Nucleus accumbens (tissue), 56 donors: ENCODE measurements at places on chromosomes 6 and 20.

- DNase-seq = no peak
Measured at GRCh38 chr6:42984924-42985475, 630 bp downstream of the PPP2R5D start.

- DNase-seq = no peak
Measured at GRCh38 chr20:23088866-23089265, 2.7 kb upstream of the CD93 start.

DNA sequence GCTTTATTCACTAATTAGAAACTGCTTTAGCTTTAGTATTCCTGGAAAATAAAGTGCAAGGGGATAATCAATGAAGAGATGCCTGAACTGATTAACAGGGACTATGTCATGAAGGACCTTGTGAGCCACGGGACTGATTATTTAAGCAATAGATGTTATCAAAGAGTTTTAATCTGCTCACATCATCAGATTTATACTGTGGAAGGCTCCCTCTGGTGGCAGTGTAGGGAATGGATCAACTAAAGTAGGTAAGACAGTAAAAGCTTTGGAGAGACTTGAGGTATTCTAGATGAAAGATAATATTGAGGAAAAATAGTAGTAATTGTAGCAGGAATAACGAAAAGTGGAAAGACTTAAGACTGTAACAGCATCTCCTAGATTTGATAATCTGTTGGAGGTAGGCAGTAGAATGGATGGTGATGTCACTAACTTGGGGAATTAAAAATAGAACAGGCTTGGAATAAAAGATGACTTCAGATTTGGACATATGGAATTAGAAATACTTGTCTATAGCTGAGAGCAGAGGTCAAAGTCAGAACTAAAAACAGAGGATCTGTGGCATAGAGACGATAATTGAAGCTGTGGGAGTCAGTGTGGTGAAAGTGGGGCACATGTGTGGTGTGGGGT lies 80.3 kb upstream of the HTR1E start:
- no peak for DNase-seq

DNA sequence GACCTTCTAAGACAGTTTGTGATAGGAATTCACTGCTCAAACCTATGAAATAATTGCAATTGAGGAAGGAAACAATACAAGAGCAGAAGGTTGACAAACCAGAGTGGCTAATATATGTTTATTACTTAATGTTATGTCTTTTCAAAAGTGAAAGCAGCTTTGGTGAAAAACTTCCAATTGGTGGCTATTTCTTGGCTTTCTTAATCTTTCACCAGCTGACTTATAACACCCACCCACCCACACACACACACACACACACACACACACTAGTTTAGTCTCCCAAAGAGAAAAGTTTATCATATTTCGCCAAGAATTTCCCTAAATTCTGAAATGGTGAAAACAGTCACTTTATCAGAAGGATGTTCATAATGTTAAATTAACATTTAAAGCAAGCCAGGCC lies 583.5 kb downstream of the EYS start:
- no peak for DNase-seq

DNA sequence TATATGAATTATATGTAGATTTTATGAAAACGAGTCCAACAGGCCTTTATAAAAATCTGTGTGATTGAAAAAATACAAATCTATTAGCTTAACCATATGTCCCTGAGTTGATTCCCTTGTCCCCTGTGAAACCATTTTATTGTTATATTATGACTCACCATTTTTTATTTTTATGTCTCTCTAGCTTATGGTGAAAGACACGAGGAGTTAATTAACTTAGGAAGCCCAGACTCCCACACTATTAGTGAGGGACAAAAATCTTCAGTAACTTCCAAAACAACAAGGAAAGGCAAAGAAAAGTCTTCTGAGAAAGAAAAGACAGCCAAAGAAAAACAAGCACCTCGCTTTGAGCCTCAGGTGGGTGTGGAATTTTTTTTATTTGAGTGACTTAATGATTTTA lies 183.1 kb downstream of the ADGB start:
- no peak for DNase-seq

DNA sequence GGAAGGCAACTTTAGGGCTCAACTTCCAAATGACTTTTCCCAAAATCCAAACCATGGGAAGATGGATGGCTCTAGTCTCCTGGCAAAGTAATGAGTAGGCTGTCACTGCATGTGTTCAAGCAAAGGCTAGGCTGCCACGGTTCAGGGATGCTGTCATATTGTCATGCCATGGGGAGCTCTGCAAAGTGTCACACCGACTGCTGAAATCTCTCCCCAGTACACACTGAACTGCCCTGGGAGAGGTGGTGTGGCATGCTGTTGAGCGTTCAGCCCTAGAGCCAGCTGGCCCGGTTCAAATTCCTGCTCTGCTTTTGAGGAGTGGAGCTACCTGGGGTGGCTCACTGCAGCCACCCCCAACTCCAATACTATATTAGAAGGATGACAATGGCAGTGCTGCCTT lies 115.9 kb downstream of the LRFN2 start:
- no peak for DNase-seq

DNA sequence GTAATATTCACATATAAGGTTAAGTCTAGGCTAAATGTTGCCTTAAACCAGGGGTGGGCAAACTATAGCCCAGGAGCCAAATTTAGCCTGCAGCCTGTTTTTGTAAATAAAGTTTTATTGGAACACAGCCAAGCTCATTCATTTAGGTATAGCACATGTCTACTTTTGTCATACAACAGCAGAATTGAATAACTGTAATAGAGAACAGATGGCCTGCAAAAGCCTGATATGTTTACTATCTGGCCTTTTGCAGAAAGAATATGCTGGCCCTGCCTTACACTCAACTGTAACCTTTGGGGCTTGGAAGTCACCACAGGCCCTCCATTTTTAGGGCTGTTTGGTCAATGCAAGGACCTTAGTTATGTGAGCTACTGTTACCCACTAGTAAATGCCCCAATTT lies 17.7 kb upstream of the BCLAF1 start:
- no peak for DNase-seq

DNA sequence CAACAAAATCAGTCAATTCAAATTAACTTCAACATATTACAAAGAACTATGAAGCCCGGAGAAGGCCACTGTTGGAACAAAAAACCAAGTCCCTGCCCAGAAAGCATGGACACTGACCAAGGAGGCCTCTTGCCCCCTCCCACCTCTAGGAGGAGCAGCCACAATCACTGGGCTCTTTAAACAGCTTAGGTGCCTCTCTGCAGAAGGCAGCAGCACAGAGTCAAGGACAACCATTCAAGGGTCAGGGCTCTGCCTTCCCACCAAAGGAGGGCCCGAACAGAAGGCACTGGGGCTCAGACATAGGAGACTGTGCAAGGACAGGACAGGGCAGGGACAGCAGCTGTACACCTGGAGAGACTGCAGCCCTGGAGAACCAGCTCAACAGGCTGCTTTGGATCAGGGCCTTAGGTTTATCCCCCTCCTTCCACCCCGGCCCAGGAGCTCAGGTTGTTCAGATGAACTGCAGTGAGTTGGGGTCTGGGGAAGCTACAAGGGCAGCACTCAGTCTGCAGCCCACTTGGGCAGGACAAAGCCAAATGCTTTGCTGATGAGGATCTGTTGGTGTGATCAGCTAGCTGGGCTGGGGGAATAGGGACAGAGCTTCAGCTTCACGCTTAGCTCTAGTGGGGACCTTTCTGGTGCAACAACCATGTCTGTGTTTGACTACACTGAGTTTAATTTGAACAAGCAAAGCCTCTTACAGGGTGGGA lies 17.8 kb downstream of the TOMM34 start:
- no peak for DNase-seq

GRCh38 chr6:3252861-3253596 lies 5.7 kb upstream of the PSMG4 start:
- no peak for DNase-seq

- DNase-seq = no peak
Measured at GRCh38 chr6:135922746-135923145, 71.2 kb downstream of the PDE7B start.

- no peak for DNase-seq
Measured at GRCh38 chr6:101741474-101742171, 348.1 kb downstream of the GRIK2 start.

- no peak for DNase-seq
Measured at GRCh38 chr6:100810015-100810414, 71.1 kb downstream of the ASCC3 start.

DNA sequence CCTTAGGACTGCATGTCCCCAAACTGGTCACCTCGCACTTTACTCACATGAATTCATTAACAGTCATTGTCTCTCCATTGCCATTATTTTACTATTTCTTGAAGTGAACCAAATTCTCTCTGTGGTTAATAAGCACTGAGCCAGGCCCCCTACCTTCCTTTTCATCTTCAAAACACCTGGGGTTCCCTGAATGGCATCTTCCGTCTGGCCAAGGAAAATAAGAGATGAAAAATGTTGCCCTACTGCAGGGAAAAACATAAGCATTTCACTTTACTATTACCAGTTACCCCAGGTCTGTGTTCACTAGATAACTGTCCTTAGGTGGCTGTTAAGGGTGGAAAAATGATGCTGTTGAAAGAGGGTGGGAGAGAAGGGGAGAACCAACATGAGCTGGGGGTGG lies 10.0 kb upstream of the NKX2-2 start:
- DNase-seq = no peak

DNA sequence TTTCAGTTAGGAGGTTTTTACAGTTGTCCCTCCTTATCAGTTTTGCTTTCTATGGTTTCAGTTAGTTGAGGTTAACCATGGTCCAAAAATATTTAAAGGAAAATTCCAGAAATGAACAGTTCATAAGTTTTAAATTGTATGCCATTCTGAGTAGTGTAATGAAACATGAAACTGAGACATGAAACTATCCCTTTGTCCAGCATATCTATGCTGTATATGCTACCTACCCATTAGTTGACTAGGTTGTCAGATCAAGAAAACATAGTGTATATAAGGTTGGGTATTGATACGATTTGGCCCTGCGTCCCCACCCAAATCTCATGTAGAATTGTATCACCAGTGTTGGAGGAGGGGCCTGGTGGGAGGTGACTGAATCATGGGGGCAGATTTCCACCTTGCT lies 39.1 kb downstream of the VGLL2 start:
- no peak for DNase-seq

GRCh38 chr6:71721642-71722041 lies 164.7 kb upstream of the RIMS1 start:
- no peak for DNase-seq

GRCh38 chr6:143928853-143929252 lies 64.6 kb downstream of the ZC2HC1B start:
- DNase-seq = no peak

GRCh38 chr20:20668639-20669038 lies 43.8 kb downstream of the RALGAPA2 start:
- DNase-seq = no peak

DNA sequence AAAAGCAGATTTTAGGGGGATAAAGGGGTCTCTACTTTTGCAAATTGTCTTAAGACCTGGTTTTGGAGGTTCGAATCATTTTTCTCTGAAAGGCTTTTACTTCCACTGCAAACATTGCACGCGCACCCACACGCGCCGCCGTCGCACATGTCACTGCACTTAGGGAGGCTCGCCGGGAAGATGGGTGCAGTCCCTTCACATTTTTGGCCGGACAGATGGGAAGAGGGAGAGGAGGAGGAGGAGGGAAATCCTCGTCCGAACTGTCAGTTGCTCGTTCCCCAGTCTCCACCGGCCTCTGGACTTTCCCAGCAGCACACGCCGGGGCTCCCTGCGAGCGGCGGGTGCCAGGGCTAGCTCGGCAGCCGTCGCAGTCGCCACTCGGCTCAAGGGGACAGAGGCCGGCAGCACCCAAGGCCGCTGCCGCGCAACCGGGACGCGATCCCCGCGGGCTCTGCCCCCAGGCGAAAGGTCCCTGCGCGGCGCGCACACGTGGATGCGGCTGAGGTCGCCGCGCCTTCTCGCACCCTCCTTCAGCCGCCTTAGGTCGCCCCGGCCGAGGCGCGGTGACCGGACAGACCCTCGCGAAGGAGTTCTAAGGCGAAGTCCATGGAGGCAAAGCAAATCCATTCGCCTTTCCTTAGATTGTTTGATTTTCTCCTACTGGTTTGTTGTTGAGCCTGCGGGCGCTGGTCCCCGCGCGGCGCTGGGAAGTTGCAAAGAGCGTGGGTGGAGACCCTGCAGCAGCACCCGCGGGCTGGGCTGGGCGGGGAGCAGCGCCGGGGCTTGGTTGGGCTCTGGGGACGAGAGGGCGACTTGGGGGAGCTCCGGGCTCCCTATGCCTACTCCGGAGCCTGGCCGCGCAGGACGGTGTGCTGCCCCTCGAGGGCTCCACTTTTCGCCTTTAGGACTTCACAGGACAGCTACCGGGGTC lies 1.2 kb downstream of the MYB start:
- no peak for DNase-seq

- DNase-seq = no peak
Measured at GRCh38 chr6:86456821-86457220, 480.5 kb upstream of the HTR1E start.
